NCI-H345 (cell line): ENCODE measurements at places on chromosomes 12 and 14.

GRCh38 chr12:32365473-32366064 lies 33.8 kb upstream of the FGD4 start:
- peak; percentile 58 for DNase-seq

DNA sequence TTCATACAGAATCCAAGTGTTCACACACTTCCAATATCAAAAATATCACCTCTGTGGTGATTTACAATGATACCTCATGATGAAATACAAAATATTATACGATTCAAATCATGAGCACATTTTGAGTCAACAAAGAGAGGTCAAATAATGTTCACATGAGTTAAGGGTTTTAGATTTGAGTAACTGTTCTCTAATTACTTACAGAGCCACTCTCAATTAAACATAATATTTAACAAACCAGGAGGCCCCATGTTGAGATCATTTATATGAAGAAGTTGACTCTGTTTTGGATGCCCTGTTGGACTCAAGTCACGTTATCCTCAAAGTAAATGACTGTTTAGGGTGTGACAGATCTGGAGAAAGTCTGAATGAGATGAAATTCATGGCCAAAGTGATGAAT lies 53.5 kb downstream of the NUAK1 start:
- DNase-seq: no peak

DNA sequence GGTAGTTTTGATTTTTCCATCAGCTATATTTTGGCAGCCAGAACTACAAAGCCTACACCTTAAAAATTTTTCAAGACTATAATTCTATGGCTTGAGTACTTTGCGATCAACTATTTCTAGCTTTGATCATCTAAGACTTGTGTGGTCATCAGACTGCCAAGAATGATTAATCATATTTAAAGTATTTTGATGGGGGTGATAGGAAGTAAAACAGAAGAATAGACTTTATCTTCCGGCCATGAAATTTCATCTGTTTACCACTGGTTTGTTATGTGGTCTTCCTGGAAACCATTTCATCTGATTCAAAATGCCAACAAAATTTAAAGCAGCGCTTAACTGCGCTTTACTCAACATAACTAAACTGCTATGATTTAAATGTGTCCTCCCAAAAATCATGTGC lies 706.8 kb downstream of the TRHDE start:
- no peak for DNase-seq

DNA sequence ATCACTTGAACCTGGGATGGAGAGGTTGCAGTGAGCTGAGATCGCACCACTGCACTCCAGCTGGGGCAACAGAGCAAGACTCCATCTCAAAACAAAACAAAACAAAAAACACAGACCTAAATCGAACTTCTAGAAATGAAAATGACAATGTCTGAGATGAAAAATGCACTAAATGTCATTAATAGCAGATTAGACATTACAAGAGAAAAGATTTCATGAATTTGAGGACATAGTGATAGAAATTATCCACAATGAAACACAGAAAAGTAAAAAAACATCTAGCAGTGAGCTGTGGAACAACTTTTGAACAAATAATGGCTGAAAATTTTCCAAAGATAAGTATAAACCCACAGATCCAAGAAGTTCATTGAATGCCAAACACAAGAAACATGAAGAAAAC lies 35.2 kb downstream of the BICDL1 start:
- DNase-seq: no peak

DNA sequence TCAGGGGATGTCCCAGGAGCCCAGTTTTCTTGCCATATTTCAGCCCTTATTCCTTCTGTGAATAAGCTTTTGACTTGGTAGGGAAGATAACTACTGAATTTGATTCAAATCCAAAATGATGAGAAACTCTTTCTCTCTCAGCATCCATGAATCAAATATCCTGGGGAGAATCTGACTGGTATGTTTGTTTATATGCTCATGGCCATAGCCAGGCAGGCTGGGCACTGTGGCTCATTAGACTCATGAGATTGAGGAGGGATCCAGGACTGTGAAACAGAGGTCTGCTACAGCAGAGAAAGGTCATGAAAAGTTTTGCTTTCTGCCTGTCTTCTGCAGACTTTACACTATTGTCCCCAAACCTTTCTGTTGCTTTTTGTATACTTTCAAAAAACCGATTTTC lies 346.4 kb upstream of the ATP2B1 start:
- no peak for DNase-seq

DNA sequence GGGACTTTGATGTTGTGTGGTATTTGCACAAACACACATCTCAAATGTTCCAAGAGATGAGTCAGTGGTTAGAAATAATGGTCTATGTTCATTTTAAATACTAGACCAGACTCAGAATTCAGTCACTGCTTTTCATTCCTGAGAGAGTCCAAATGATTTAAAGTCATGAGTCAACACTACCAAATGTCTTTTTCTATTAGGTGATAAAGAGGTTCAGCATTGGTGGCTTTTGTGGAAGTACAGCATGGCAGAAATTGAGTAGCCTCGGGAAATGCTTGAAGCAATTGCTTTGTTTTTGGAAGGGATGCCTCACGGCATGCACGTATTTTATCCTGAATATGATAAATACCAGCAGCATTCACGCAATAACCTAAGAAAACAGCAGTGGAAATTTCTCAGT lies 115.7 kb downstream of the DIO2 start:
- no peak for DNase-seq

DNA sequence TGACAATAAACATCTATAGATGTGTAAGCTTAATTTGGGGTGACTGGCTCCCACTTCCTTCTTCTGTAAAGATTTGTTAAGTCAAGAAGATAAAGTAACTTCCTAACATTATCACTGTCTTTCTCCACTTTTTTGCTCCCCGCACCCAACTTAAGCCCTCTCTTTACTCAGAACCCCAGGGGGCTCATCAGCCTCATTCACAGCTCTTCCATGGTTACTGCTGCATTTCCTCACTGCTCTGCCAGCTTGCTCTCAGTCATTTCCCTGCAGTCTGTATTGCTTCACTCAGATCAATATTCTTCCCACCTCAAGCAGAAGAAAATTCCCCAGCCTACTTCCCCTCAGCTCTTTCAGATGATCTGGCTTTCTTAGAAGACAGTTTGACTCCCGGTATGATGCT lies 102.0 kb downstream of the PIK3C2G start:
- DNase-seq: no peak

- no peak for DNase-seq
Measured at GRCh38 chr14:35398071-35398584, 6.4 kb downstream of the NFKBIA start.

- no peak for DNase-seq
Measured at GRCh38 chr12:129696405-129696804, 207.4 kb downstream of the TMEM132D start.

DNA sequence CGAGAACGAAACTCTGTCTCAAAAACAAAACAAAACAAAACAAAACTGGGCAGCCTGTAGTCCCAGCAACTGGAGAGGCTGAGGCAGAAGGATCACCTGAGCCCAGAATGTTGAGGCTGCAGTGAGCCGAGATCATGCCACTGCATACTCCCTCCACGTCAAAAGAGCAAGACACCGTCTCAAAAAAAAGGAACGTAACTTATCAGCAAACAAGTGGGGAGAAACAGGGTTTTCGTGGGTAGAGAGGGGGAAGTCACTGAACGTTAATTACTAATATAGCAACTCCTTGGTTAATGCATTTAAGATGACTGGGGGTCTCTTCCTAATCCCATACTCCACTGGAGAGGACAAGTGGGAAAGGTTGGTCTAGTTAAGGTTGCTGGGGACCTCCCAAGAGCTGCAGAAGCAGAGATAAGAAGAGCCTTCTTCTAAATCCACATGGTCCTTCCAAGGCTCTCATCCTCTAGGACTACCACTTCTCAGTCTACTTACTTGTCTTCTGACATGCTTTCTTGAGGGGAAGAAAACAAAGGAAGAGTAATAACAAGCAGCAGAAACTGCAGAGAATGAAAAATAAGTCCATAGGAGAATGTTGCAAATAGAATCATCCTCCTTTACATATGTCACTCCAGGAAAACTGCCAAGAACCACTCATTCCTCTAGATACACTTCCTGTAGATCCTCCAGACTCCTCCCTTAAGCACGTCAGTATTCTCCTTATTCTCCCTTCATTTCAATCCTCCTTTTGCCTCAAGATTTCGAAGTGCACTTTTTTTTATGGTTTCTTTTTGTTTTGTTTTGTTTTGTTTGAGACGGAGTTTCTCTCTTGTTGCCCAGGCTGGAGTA lies 5.8 kb downstream of the NUMB start:
- no peak for DNase-seq

GRCh38 chr14:55297611-55298499 lies 26.6 kb downstream of the FBXO34 start:
- no peak for DNase-seq

DNA sequence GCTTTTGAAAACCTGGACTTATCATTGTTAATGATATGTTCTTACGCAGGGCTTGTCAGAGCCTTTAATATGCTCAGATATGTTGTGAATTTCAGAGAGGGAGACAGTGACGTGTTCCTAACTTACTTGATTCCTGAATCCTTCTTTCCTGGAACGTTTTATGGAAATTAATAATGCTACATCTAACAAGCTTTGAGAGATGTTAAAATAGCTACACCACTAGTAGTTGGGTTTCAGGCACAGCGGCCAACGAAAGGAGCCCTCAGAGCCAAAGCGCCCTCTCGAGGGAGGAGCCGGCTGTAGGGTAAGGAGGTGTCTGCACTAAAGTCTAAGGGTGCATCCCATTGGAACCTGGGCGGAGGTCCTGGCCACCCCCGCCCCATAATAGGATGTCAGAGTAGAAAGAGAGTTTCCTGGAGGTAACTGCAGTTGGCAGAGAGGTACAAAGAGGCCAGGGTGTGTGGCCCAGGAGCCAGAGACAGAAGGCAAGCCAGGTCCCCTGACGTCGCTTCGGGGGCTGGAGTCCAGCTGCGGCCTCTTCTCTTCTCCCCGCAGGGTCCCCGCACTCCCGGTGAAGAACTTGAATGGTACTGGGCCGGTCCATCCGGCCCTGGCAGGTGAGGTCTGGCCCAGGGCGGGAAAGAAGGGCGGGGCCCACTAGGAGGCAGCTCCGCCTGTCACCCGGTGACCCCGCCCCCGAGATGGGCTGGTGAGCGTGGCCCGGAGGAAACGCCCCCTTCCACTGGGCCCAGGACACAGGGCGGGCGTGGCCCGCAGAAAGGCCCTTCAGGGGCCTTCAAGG lies 36.3 kb downstream of the DTX1 start:
- DNase-seq: no peak

- DNase-seq: no peak
Measured at GRCh38 chr14:65585216-65585615, 172.7 kb downstream of the FUT8 start.

GRCh38 chr12:50275556-50275955 lies 7.8 kb downstream of the LIMA1 start:
- DNase-seq: no peak

DNA sequence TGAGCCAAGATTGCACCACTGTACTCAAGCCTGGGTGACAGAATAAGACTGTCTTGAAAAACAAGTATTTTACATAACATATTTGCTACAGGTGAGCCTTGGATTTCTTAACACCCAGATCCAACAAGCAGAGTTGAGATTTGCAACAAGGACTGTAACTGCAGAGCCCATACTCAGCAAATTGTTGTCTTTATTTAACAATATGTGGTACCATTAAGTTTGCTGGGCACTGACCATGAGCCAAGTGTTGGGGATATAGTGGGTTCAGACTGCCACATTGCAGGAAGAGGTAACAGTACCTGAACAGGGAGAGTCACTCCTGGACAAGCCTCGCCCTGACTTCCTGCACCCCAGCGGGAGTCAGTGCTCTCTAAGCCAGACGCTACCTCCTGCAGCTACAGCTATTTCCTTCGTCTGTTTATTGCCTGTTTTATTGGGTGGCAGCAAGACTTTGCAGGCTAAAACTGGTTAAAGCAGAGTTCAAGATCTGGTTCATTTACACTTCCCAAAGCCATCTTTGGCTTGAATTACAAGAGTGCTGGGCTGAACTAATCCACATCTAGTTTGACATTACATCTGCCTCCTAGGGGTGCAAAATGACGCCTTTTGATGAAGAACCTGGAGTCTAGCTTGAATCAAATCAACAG lies 12.5 kb downstream of the AHSA1 start:
- no peak for DNase-seq

- DNase-seq: no peak
Measured at GRCh38 chr14:76467711-76468155, 91.8 kb downstream of the ESRRB start.

GRCh38 chr14:32403688-32404087 lies 74.6 kb downstream of the AKAP6 start:
- no peak for DNase-seq

DNA sequence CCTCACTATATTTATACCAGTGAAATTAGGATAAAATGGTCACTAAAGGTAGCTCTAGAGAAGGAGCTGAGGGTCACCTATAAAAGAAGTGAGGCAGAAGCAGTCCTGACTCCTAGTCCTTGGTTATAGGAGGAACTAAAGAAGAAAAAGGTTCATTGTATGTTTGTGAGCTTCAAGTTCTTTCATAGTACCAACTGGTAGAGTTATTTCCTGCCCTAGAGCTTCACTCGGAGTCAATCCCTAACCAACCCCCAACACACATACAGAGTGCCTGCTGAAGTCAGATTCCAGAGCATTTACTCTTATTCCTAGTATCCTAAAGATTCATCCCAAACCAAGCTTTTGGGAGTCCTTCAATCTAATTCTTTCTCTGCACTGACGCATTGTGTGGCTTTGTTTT lies 29.3 kb upstream of the FRMD6 start:
- DNase-seq: no peak

- no peak for DNase-seq
Measured at GRCh38 chr14:23447361-23448350, 12.2 kb upstream of the MYH7 start.

DNA sequence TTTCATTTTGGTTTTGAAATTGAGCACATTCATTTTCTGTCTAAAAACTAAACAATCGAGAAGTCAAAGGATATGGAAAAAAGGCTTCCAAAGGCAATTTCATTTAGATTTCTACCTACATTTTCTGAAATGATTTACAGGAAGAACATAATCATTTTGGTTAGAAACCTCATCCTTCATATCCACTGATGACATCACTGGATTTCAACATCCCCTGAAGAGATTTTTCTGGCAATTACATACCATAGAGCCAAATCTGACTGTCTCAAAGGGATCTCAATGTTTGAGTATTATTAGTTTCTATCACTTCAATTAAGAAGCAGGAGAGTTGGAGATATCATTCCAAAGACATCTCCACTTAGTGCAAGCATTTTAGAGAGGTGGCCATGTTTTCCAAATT lies 137.8 kb downstream of the TTC7B start:
- DNase-seq: no peak

DNA sequence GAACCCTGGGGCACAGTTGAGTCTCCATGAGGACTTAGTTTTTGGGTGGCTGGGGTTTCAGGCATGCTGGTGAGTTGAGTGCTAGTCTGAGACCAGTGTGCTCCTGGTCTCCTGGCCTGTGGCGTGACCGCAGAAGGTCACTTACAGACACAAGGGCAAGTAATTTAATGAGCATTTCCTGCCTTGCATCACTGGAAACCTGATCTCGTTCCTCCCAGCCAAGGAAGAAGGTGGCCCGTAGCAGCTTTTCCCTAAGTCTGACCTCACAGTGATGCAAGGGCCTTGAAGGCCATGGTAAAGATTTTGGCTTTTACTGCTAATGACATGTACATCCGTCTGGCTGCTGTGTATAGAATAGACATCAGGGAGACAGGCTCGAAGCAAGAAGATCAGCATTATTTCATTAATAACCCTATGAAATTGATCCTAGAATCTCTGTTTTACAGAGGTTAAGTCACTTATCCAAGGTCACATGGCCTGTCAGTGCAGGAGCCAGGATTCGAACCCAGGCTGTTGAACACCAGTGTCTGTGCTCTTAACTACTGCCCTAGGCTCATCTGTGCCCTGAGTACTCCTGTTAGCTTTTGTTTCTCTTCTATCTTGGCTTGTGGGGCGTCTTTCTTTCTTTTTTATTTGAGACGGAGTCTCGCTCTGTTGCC lies 4.6 kb downstream of the TMEM120B start:
- DNase-seq: no peak

- no peak for DNase-seq
Measured at GRCh38 chr14:21902561-21903181, 229.1 kb upstream of the OR4E1 start.
